ENCODE measurements at places on chromosomes 5 and 9.

DNA sequence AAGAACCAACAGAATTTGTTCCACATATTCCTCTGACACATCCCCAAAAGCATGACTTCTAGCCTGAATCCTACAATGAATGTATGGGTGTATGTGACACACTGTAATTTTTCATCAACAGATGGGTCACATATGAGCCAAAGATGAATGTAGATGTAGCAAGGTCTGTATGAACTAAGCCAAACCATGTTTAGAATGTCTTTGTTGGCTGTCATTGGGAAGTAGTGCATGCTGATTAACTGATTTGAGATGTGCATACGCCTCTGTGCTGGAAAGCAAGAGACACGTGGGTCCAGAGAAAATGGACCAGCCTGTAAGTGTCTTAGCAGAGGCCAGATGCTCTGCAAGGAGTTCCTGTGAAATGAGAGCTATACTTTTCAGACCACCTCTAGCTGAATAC is 222.0 kb downstream of the COMMD10 start:
- no peak for DNase-seq

DNA sequence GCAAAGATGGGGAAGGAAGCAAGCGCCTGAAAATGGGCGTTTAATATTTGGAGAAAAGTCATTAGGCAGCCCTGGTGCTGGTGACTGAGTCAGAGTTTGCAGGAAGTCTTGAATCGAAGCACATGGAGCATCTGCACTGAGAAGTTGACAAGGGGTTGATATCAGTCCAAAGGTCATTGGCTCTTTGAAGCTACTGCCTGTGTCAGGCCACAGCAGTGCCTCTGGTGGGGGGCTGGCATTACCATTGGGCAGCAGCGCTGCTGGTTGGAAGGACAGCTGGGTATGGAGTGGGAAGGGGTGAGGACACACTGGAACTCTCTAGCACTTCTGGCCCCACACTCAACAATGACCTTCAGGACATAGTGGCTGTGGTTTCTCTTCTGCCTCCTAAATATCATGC is 150.4 kb upstream of the ERCC6L2 start:
- DNase-seq, result no peak

GRCh38 chr5:40346901-40347300 is 332.8 kb upstream of the PTGER4 start:
- DNase-seq, result no peak

- no peak for DNase-seq
Measured at GRCh38 chr9:99109522-99109921, 4.6 kb downstream of the TGFBR1 start.

GRCh38 chr9:127336506-127337352 is 60.2 kb upstream of the SLC2A8 start:
- DNase-seq, result peak; percentile 80

DNA sequence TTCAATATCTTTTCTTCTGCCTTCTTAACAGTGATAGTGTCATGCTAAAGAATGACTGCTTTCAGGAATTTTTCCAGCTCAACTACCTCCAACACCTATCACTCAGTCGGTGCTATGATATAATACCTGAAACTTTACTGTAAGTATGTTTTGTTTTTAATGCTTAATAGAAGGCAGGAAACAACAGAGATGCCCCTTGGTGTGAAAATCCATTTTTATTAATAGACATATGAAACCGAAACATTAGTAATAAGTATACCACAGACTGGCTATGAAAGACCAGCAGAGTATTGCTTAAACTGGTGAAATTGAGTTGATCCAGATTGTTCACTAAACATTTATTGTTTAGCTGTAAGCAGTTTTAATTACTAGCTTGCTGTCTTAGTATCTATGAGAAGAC is 25.2 kb downstream of the SKP2 start:
- DNase-seq, result no peak

GRCh38 chr5:32753765-32754164 is 42.6 kb downstream of the NPR3 start:
- DNase-seq, result no peak

- DNase-seq, result no peak
Measured at GRCh38 chr9:8871796-8872445, 1072.3 kb upstream of the DMAC1 start.

DNA sequence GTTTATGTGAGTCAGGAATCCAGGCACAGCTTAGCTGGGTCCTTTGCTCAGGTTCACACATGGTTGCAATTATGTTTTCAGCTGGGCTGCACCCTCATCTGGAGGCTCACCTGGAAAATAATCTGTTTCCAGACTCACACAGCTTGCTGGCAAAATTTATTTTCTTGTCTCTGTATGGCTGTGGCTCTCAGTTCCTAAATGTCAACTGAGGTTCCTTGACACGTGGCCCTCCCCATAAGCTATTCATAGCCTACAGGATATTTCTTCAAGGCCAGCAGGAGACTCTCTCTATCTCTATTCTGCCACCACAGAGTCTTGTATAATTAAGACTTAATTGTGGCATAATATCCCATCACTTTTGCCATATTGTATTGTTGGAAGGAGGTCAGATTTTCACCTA is 732.0 kb downstream of the CDH18 start:
- DNase-seq, result no peak

GRCh38 chr9:35029241-35029640 is 39.7 kb downstream of the DNAJB5 start:
- no peak for DNase-seq

- no peak for DNase-seq
Measured at GRCh38 chr5:1222621-1223277, 2.4 kb upstream of the SLC6A18 start.

GRCh38 chr5:126354858-126355731 is 68.1 kb upstream of the GRAMD2B start:
- no peak for DNase-seq
